ENCODE measurements at places on chromosomes 6 and 20.
A peak's percentile ranks its signal among the peaks of the same experiment; 100 is the strongest.

GRCh38 chr6:113631666-113632065 lies 225.5 kb upstream of the MARCKS start:
- DNase-seq, result no peak
- H3K27me3 ChIP-seq, result no peaks in the 10 kb centered on the region
- H3K27ac ChIP-seq, result peak overlapping the region; percentile 100
- H3K4me3 ChIP-seq, result peak overlapping the region; percentile 90

DNA sequence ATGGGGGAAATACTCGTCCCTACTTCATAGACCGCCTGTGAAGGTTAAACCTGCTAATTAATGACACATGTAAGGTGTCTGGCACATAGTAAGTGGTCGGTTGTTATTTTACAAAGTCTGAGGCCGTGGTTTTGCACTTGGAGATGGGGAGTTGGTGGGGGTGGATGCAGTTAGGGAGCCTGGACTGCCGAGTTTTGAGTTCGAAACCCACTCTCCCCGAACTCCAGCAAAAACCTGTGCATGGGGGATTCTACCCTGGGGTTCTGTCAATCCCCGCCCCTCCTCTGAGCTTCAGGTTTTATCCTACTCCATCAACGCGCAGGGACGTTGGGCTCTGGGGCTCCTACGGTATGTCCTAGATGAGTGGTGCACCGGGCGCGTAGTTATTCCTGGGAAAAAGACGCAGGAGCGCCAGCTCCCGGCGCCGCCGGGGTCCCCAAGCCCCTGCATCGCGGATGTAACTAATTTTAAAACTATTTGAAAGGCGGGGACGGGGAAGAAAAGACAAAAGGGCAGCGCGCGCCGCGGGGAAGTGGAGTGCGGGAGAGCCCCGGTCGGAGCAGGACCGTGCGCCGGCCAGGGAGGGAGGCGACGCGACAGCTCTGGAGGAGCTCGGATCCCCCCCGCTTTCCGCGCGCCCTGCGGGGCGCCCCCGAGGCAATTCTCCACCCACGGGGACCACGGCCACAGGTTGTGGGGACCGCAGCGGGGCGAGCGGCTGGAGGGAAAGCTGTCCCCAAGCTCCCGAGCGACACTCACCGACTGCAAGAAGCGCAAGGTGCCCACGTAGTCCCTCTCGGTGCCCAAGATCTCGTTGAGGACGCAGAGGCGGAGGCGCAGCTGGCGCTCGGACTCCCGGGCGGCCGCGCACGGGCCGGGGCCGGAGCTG lies 672 bp downstream of the PREX1 start:
- peak; percentile 49 for DNase-seq
- H3K36me3 ChIP-seq, result no peaks in the 10 kb centered on the region
- no peaks in the 10 kb centered on the region for H3K27me3 ChIP-seq
- H3K4me1 ChIP-seq, result peaks cover 53% of the 10 kb centered on the region
- peak overlapping the region; percentile 95 for H3K4me3 ChIP-seq

DNA sequence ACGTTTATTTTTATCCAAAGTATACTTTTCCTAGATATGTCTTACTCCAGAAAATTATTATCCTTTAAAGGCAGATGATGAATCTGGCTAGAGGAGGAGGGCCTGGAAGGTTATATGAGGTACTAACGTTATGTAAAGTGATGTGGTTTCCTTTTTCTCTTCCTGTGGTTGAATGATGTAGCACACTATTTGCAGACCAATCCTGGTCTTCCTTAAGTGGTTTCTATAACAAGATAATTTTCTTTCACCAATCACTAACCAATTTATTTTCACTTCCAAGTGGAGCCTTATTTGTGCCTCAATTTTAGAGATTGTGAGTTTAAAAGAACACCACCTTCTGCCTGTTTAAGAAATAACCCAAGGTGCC lies 154.6 kb upstream of the SOX4 start:
- no peak for DNase-seq
- H3K27ac ChIP-seq, result peak overlapping the region; percentile 88
- H3K4me3 ChIP-seq, result no peak overlapping the region
- peaks cover 1% of the 10 kb centered on the region for H3K36me3 ChIP-seq
- peaks cover 11% of the 10 kb centered on the region for H3K4me1 ChIP-seq
- peaks cover 2% of the 10 kb centered on the region for H3K27me3 ChIP-seq

GRCh38 chr20:50294164-50295088 lies 103.8 kb downstream of the CEBPB start:
- DNase-seq, result no peak
- peaks cover 27% of the 10 kb centered on the region for H3K27me3 ChIP-seq
- peaks cover 11% of the 10 kb centered on the region for H3K4me1 ChIP-seq
- H3K4me3 ChIP-seq, result no peak overlapping the region
- H3K36me3 ChIP-seq, result no peaks in the 10 kb centered on the region
- H3K27ac ChIP-seq, result no peak overlapping the region
